ENCODE measurements at places on chromosomes 5 and 9.

DNA sequence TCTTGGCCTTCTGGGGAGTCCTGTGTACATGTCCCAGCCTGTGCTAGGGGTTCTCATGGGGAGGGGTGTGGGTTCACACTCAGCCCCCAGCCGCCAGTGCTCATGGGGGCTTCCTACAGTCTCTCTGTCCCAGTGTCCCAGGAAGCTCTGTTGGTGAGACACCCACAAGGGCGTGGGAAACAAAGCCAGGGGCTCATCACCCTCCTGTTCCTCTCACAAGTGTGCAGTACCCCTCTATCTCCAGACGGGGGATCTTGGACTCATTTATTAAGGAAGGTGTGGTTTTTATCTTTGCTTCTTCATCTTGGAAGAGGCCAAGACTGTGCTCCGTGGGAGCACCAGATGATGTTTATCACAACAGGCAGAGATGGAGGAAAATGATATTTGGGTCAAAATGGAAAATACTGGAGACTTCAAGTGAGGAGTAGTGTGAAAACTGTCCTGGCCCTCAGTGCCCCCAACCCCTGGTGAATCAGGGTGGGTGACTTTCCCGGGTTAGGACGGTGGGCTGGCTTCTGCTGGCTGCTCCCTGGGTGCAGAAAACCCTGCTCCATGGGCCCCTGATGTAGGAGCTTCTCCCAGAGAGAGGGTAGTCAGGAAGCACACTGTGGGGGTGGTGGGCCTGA, 15.2 kb downstream of the TMEM171 start:
- H3K27ac ChIP-seq = no peak overlapping the region
- H3K4me1 ChIP-seq = no peaks in the 10 kb centered on the region
- no peak overlapping the region for H3K4me3 ChIP-seq
- no peaks in the 10 kb centered on the region for H3K36me3 ChIP-seq
- no peak for DNase-seq

DNA sequence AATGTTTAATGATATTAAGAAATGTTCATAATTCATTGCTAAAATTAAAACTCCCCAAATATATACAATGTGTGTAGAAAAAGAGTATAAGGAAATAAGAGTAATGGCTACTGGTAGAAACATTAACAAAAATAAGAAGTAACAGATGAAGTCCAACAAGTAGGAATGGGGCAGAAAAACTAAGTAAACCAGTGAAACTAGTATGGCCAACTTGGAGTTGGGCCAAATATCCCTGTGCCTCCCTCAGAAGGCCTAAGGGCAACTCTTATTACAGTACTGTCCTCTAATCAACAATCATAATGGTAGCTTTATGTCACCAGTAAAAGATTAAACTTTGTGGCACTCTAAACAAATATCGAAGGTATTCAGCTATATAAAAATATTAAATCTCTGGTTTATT, 93.5 kb downstream of the SSBP2 start:
- no peak overlapping the region for H3K4me3 ChIP-seq
- DNase-seq = no peak
- no peaks in the 10 kb centered on the region for H3K27me3 ChIP-seq
- no peaks in the 10 kb centered on the region for H3K36me3 ChIP-seq

DNA sequence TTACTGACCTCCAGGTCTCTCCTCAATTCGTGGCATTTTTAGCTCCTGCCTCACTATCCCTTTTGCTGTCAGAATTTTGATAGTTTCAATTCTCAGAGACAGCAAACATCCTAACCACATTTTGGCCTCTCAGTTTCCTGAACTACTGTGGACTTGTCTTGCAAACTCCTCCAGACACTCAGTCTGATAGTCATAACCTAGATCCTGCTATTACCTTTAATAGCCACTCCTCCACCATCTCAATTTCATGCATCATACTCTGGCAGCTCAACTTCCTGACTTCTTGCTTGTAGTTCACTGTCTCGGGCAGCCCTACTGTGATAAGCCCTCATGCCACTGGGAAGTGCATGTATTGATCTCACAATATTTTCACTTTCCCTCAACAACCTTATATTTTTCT, 481.8 kb upstream of the CDH18 start:
- no peak overlapping the region for H3K27ac ChIP-seq
- H3K27me3 ChIP-seq = no peaks in the 10 kb centered on the region

DNA sequence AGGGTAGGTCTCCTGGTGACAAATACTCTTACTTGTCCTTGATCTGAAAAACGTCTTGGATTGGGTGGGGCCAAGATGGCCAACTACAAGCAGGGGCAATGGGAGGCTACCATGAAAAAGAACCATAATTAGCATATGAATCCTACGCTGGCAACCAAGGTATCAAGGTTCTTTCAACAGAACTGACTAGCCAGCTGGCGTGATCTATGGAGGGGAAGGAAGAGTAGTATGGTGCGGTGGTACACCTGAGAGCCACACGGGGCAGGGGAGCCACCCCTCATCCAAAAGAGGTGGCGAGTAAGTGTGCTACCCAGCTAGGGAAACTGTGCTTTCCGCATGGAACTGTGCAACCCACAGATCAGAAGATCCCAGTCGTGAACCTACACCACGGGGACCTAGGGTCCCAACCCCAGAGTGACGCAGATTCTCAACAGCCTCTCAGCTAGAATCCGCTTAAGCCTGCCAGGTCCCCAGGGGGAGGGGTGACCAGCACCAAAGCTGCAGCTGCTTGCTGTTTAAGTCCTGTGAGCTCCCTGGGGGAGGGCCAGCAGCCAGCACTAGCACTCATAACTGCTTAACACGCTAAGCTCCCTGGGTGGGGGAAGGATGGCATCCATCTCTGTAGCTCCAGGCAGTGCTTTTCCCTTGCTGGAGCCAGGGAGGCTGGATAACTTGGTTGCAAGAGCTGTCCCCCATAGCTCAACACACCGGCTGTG, 334.8 kb downstream of the FBXL17 start:
- H3K4me1 ChIP-seq = no peaks in the 10 kb centered on the region
- no peak overlapping the region for H3K27ac ChIP-seq
- no peak for DNase-seq
- no peak overlapping the region for H3K4me3 ChIP-seq

DNA sequence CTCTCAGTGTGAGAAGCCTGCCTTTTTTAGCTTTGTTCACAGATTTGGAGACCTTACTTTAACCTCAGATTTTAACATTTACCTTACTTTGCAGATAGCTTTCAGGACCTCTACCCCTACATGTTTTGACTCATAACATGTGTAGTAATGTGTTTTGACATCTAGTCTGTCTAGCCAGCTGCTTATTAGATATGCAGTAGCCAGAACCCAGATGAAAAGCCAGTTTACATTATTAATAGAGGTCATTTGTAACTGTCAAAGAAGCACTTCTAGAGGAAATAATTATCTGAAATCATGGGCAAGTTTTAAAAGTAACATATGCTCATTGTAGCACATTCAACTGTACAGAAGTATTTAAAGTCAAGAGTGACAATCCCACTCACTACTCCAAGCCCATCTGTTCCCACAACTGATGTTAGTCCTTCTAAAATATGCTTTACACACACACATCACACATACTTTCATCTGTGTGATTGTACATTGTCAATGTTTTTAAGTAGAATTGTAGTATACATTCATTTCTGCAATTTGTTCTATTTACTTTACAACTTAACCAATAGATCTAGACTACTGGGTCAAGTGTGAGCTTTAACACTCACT, 71.8 kb upstream of the NIPAL4 start:
- no peaks in the 10 kb centered on the region for H3K4me1 ChIP-seq
- no peak overlapping the region for H3K27ac ChIP-seq
- no peak overlapping the region for H3K4me3 ChIP-seq
- no peak for DNase-seq

GRCh38 chr9:126690431-126691051, 76.8 kb downstream of the LMX1B start:
- H3K36me3 ChIP-seq = no peaks in the 10 kb centered on the region
- no peaks in the 10 kb centered on the region for H3K27me3 ChIP-seq
- no peak overlapping the region for H3K4me3 ChIP-seq
- DNase-seq = peak; percentile 36

DNA sequence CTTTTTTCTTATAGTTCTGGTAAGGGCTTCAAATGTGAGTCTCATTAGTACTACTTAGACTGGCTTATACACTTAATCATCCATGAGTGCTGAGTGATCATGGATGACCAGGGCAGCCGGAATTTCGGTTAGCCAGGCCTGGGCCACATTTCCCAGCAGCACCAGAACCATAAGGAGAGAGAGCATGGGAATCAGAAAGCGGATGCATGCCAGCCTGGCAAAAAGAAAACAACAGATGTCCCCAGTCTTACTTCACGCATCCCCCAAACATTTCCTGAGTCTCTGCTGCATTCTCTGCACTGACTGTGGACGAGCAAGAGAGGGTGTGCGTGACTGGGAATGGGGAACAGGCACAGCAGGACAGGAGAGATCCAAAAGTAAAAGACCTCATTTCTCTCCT, 371.1 kb upstream of the ZNF608 start:
- no peaks in the 10 kb centered on the region for H3K27me3 ChIP-seq
- no peak overlapping the region for H3K27ac ChIP-seq
- DNase-seq = no peak
- H3K4me3 ChIP-seq = no peak overlapping the region

GRCh38 chr5:107294211-107294550, 376.6 kb downstream of the EFNA5 start:
- DNase-seq = no peak
- H3K27ac ChIP-seq = no peak overlapping the region
- no peaks in the 10 kb centered on the region for H3K27me3 ChIP-seq
- peaks cover 6% of the 10 kb centered on the region for H3K4me1 ChIP-seq
- H3K4me3 ChIP-seq = no peak overlapping the region
- no peaks in the 10 kb centered on the region for H3K36me3 ChIP-seq

DNA sequence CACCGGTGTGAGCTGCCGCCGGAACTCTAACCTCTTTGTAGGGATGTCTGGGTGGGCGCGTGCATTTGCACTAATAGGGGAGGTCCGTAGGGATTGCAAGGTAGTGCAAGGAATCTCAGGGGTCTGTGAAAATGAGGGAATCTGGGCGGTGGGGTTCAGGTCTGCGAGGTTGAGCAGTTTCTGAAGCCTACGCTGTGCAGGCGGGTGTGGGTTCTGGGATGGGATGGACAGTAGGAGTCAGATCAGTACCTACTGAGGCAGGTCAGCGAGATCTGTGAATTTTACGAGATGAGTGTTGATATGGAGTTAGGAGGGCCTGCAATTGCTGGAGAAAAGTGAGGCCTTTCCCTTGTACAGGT, 856 bp upstream of the ATOSB start:
- no peaks in the 10 kb centered on the region for H3K36me3 ChIP-seq
- H3K4me3 ChIP-seq = peak overlapping the region; percentile 69

- H3K27me3 ChIP-seq = no peaks in the 10 kb centered on the region
- no peak overlapping the region for H3K4me3 ChIP-seq
- DNase-seq = no peak
- no peak overlapping the region for H3K27ac ChIP-seq
- H3K36me3 ChIP-seq = no peaks in the 10 kb centered on the region
- H3K4me1 ChIP-seq = no peaks in the 10 kb centered on the region
These were observed 22.1 kb downstream of the HOMER1 start for GRCh38 chr5:79491690-79492317.

GRCh38 chr5:172901012-172901780, 58.0 kb upstream of the RPL26L1 start:
- no peak for DNase-seq
- no peaks in the 10 kb centered on the region for H3K27me3 ChIP-seq
- peaks cover 17% of the 10 kb centered on the region for H3K36me3 ChIP-seq
- H3K27ac ChIP-seq = peak overlapping the region; percentile 94
- H3K4me1 ChIP-seq = peaks cover 70% of the 10 kb centered on the region

DNA sequence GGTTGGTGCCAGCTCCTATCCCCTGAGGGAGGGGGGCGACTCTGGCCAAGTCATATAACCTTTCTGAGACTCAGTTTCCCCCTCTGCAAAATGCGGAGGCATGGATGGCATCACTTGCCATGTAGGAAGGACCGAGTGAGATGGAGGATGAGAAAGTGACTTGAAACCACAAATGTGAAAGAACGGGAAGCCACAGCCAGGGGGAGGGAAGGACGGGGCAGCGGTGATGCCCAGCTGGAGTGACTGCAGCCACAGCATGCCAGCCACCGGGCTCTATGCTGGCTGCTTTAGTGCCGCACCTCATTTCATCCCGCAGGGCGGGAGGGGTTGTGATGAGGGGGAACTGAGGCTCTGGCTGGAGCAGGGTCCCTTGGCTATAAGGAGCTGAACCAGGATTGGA, 74.5 kb downstream of the HMCN2 start:
- no peaks in the 10 kb centered on the region for H3K36me3 ChIP-seq
- H3K4me1 ChIP-seq = no peaks in the 10 kb centered on the region
- H3K4me3 ChIP-seq = no peak overlapping the region
- no peaks in the 10 kb centered on the region for H3K27me3 ChIP-seq
- peak; percentile 46 for DNase-seq

- no peaks in the 10 kb centered on the region for H3K27me3 ChIP-seq
- peak overlapping the region; percentile 99 for H3K27ac ChIP-seq
- DNase-seq = peak; percentile 29
- peak overlapping the region; percentile 73 for H3K4me3 ChIP-seq
- H3K4me1 ChIP-seq = peaks cover 14% of the 10 kb centered on the region
These were observed 2.0 kb downstream of the PIK3R1 start for GRCh38 chr5:68217528-68217927.

DNA sequence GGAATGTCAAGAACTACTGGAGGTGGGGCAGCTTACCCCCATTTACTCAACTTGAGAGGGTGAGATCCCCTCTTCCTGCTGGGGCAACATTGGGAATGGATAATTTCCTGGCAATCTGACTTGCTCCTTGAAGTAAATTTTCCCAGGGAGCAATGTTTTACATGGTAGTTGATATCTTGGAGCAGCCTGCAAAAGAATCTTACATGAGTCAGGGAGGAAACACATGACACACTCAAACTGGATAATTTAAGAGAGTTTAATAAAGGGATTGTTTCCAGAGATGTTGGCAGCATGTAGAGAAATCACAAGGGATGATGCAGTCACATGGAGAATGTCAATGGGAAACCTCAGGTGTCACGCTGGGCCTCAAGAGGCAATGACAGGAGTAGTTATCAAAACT, 212.5 kb downstream of the GAS1 start:
- no peak overlapping the region for H3K27ac ChIP-seq
- H3K27me3 ChIP-seq = no peaks in the 10 kb centered on the region
- H3K4me3 ChIP-seq = no peak overlapping the region
- no peaks in the 10 kb centered on the region for H3K36me3 ChIP-seq
- peaks cover 3% of the 10 kb centered on the region for H3K4me1 ChIP-seq
- no peak for DNase-seq

- no peak for DNase-seq
- peaks cover 4% of the 10 kb centered on the region for H3K4me1 ChIP-seq
- no peaks in the 10 kb centered on the region for H3K36me3 ChIP-seq
- H3K4me3 ChIP-seq = no peak overlapping the region
- H3K27ac ChIP-seq = no peak overlapping the region
These were observed 585.3 kb upstream of the GRAMD2B start for GRCh38 chr5:125837866-125838265.

DNA sequence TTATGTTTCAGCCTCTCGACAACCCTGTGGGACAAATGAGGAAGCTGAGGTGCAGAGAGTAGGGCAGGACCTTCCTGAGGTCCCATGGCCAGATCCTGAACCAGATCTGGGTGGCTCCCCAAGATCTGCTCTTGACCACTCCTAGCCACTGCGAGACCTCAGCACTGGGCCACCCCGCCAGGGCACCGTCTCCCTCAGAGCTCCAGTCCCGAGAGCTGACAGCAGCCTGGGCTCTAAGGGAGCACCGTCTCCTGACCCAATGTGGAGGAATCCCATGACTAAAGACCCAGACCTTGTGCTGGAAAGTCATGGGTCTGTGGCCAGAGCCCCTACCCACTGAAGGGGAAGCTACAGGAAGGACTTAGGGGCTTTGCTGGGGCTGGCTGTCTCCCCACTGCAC, 4.5 kb upstream of the LMX1B start:
- no peak overlapping the region for H3K4me3 ChIP-seq
- no peak for DNase-seq
- peaks cover 27% of the 10 kb centered on the region for H3K4me1 ChIP-seq
- peaks cover 32% of the 10 kb centered on the region for H3K27me3 ChIP-seq

Measured in upper lobe of left lung (tissue), 6 donors.